ENCODE measurements at places on chromosomes 3 and 15. TPM values are rescaled to one million over a fixed set of nuclear protein-coding genes. Genes with fewer than 3 reads are reported as not detected.
A peak's percentile ranks its signal among the peaks of the same experiment; 100 is the strongest.

DNA sequence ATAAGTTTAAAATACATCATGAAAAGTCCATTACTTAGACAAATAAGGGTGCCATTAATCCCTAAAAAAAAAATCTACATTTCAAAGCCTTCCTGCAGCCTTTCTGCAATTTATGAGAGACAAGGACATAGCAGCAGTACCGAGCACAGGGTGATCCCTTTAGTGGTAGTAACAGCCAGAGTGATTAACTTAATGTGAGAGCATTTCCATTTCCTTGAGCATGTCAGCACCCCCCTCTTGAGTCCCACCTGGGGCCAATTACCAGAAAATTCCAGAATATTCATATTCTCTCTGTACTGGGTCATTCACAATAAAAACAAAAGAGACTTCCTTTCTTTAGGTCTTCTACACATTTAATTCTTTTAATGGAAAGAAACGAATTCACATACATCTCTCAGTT, 546.9 kb upstream of the CCDC54 start:
- no peaks in the 10 kb centered on the region for H3K27me3 ChIP-seq
- no peak overlapping the region for H3K27ac ChIP-seq
- no peak for DNase-seq
- no peaks in the 10 kb centered on the region for H3K36me3 ChIP-seq
- no peak overlapping the region for H3K4me3 ChIP-seq
- H3K4me1 ChIP-seq, result no peaks in the 10 kb centered on the region

GRCh38 chr3:88150806-88151205, 1.0 kb downstream of the C3orf38 start:
- H3K27ac ChIP-seq, result no peak overlapping the region
- H3K4me3 ChIP-seq, result peak overlapping the region; percentile 82
- no peaks in the 10 kb centered on the region for H3K27me3 ChIP-seq
- peaks cover 28% of the 10 kb centered on the region for H3K36me3 ChIP-seq
- H3K4me1 ChIP-seq, result peaks cover 53% of the 10 kb centered on the region

DNA sequence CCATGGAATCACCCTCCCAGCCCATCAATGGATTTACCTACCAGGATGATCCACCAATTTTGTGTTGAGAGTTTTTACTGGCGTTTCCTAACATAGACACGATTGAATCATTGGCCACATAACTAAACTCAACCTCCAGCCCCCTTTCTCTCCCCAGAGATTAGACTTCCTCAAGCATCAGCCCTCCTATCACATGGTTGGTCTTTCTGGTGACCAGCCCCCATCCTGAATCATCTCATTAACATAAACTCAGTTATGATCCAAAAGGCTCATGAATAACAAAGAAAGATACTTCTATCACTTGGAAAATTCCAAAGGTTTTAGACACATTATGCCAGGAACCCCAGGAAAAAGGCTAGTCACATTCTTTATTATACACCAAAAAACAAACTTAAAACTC, 21.2 kb downstream of the PRKAR2A start:
- DNase-seq, result no peak
- H3K27me3 ChIP-seq, result no peaks in the 10 kb centered on the region
- no peak overlapping the region for H3K27ac ChIP-seq

DNA sequence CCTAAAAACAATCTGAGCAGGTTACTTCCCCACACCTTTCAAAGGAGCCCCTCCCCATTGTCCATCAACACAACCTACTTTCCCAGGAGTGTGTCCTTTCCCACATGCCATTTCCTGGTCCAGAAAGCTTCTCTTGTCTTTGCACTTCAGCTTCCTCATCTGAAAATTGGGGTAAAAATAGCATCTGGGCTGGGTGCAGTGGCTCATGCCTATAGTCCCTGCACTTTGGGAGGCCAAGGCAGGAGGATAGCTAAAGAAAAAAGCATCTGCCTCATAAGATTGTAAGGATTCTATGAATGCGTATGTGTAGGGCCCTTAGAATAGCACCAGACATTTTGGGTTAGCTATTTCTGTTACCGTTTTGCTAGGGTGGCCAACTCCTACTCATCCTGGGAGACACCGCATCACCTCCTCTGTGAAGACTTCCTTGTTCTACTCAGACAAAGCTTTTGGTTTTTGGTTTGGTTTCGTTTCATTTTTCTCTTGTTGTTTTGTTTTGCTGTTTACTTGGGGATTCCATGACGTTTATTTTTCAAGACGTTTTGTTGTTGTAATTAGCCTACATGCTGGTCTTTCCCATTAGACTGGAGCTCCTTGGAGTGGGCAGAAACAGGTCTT, 224.4 kb upstream of the TLE3 start:
- peak overlapping the region; percentile 82 for H3K27ac ChIP-seq
- no peak overlapping the region for H3K4me3 ChIP-seq
- peaks cover 68% of the 10 kb centered on the region for H3K4me1 ChIP-seq
- H3K36me3 ChIP-seq, result no peaks in the 10 kb centered on the region
- DNase-seq, result no peak

- H3K27ac ChIP-seq, result no peak overlapping the region
- no peak for DNase-seq
- H3K4me3 ChIP-seq, result no peak overlapping the region
- H3K4me1 ChIP-seq, result peaks cover 27% of the 10 kb centered on the region
- no peaks in the 10 kb centered on the region for H3K36me3 ChIP-seq
Observed at GRCh38 chr3:40923651-40924050, 275.7 kb upstream of the CTNNB1 start.

DNA sequence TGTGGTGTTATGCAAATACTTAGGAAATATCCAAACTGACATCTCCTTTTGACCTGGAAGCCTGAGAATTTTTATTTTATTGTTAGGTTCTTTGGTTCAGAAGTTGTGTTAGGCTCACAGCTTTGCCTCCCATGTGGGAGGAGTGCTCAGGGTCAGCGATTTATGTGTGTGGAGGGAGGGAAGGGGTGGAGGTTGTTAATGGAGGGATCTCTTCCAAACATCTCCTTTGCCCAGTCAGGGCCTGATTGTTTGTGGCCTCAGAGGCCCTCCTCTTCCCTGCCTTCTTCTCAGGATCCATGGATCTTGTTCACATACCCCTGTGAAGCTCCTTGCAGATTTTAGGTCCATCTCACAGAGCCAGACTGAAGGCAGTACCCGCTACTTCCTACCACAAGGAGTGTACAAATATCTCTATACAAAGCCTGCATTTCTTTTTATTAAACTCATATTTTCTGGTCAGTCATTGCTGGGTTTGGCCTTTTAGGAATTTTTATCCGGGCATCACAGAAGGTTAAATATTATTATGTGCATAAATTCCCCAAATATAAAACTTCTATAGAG, 40.3 kb downstream of the BBX start:
- no peak for DNase-seq
- H3K4me1 ChIP-seq, result no peaks in the 10 kb centered on the region
- H3K36me3 ChIP-seq, result no peaks in the 10 kb centered on the region
- no peak overlapping the region for H3K4me3 ChIP-seq
- no peaks in the 10 kb centered on the region for H3K27me3 ChIP-seq

GRCh38 chr3:10337323-10338163, 16.6 kb upstream of the SEC13 start:
- H3K4me1 ChIP-seq, result no peaks in the 10 kb centered on the region
- no peaks in the 10 kb centered on the region for H3K36me3 ChIP-seq
- no peak overlapping the region for H3K27ac ChIP-seq
- no peaks in the 10 kb centered on the region for H3K27me3 ChIP-seq
- DNase-seq, result no peak
- no peak overlapping the region for H3K4me3 ChIP-seq

DNA sequence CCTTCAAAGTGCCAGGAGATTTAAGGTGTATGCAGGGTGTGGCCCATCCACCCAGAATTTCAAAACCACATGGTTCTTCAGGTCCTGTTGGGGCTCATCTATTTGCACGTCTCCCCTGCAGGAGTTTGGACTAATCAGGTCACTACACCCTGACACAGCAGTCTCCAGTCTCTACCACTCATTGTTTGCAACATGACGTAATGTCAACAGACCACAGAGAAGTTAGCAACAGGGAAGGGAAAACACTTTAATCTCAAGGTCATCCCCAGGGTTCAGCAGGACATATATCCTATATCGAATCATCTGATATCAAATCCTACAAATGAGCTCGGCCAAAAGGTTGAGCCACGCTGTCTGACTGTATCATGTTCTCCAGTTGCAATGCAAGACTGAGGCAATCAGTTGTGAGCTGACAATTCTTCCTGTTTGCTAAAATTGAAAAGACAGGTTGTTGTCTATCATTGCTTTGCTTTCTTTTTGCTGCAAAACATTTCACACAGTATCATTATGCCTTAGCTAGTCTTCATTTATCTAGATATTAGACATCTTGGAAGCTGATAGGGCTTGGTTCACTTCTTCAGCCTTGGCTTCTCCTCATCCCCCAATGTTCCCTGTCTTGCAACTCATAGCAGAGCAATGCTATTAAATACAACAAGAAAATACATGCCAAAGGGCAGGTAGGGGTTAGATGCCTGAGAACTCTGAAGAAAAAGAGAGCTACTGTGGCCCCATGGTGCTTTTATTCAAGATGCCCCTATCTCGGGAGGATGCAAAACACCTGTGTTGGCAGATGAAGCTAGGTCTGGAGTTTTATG, 13.4 kb upstream of the LEKR1 start:
- H3K4me1 ChIP-seq, result peaks cover 4% of the 10 kb centered on the region
- H3K4me3 ChIP-seq, result no peak overlapping the region
- no peak overlapping the region for H3K27ac ChIP-seq
- H3K36me3 ChIP-seq, result no peaks in the 10 kb centered on the region
- no peaks in the 10 kb centered on the region for H3K27me3 ChIP-seq

CCR3 gene
- total RNA-seq, result 8.9 TPM

- H3K27me3 ChIP-seq, result no peaks in the 10 kb centered on the region
- no peak for DNase-seq
- H3K4me3 ChIP-seq, result no peak overlapping the region
- no peaks in the 10 kb centered on the region for H3K4me1 ChIP-seq
Observed at GRCh38 chr3:66182246-66182645, 38.6 kb upstream of the SLC25A26 start.
